ENCODE measurements at places on chromosomes 12 and 14. TPM values are rescaled to one million over a fixed set of nuclear protein-coding genes. Genes with fewer than 3 reads are reported as not detected.

The KRT8 gene
- total RNA-seq = 1,663 TPM

The PIGH gene
- total RNA-seq = 7.5 TPM

The PRH2 gene
- total RNA-seq = 1.2 TPM

The ALDH1L2 gene
- total RNA-seq = 0.54 TPM

The RTL1 gene
- 0.86 TPM for total RNA-seq

The VDR gene
- not detected for total RNA-seq

The ALKBH2 gene
- 13.8 TPM for total RNA-seq

The RPL10L gene
- not detected for total RNA-seq

The AHSA1 gene
- 151 TPM for total RNA-seq

The PTHLH gene
- not detected for total RNA-seq

The BDKRB1 gene
- not detected for total RNA-seq

The HOXC13 gene
- total RNA-seq = not detected

The DACT1 gene
- 0.46 TPM for total RNA-seq

The HELB gene
- 11.0 TPM for total RNA-seq

The SMIM41 gene
- total RNA-seq = not detected

The BCL11B gene
- 4.6 TPM for total RNA-seq

The PLEKHG7 gene
- not detected for total RNA-seq

The KRT75 gene
- not detected for total RNA-seq

The PLCZ1 gene
- total RNA-seq = not detected

The WNT1 gene
- total RNA-seq = not detected

The PMEL gene
- total RNA-seq = 15.8 TPM

The NTS gene
- total RNA-seq = 3.0 TPM

The NCAPD2 gene
- total RNA-seq = 71.8 TPM

The KTN1 gene
- 204 TPM for total RNA-seq

The C12orf54 gene
- not detected for total RNA-seq

The TMEM229B gene
- total RNA-seq = 1.1 TPM

The VRTN gene
- 108 TPM for total RNA-seq

The SIX4 gene
- total RNA-seq = 12.9 TPM

The FAM181A gene
- total RNA-seq = not detected

The TSPAN9 gene
- total RNA-seq = 34.5 TPM

The SDR9C7 gene
- total RNA-seq = 0.42 TPM

The LPCAT3 gene
- total RNA-seq = 86.7 TPM

The SLC38A4 gene
- total RNA-seq = not detected

The RPL36AL gene
- total RNA-seq = 185 TPM
